CD14-positive monocyte (primary cell): ENCODE measurements at places on chromosomes 2 and 18.

DNA sequence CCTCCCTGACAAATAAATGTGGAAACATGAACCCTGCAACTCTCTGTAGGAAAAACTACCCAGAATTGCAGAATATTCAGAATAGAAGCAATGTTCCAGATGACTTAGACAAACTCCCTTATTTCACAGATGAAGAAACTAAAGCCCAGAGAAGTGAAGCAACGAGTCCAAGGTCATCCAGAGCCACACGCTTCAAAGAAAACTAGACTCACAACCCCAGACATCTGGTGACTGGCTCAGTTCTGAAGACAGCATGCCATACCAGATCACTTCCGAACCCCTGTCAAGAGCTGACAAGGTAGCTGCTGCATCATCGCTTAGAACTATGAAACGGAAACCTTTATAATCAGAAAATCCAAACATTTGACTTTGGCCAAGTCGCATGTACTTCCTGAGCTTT, 101.3 kb downstream of the PID1 start:
- no peak for DNase-seq

GRCh38 chr2:106159866-106160785, 34.0 kb downstream of the UXS1 start:
- DNase-seq: peak; percentile 14

GRCh38 chr2:64434039-64434657, 19.8 kb upstream of the LGALSL start:
- DNase-seq: no peak

- no peak for DNase-seq
Measured at GRCh38 chr2:8548619-8549150, 133.2 kb upstream of the ID2 start.

GRCh38 chr2:26769089-26769761, 5.1 kb downstream of the SLC35F6 start:
- peak; percentile 97 for DNase-seq

- DNase-seq: no peak
Measured at GRCh38 chr18:48000701-48001100, 70.2 kb upstream of the SMAD2 start.

DNA sequence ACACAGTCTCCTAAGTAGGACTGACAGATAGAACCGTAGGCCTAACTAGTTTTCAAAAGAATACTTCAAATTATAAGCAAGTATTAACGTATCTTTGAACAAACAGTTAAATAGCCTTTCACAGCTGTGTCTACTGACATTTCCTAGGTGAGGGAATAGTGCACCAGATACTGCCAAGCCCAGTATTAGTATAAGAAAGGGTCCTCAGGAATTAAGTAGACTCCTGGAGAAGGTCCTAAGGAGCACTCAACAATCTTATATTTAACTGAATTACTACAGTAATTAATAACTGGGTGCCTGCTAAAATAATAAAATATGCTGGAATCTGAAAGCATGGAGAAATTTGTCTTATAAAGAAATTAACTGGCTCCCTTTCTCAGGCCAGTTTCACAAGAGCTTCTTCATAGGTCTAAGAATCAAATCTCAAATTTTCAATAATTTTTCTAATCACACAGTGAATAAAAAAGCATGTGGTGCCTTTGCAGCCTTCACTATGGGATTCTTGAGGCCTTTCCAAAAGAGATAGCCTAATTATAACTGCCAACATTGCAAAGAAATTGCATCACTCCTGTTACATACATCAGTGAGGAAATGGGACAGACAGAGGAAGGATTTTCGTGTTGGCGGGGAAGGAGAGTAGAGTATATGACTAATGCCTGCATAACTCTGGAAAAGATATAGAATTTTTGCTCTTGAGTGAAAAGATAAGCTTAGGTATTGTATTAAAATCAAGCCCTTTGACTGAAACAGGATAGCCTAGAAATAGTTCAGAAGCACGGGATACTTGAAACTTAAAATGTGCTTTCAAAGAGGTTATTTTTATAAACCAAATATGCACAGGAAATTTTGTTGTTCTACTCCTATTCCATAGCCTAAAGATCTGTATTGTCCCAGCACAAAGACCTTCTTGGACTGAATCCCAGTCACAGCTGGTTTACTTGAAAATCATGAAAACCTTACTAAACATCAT, 228.6 kb upstream of the STK17B start:
- no peak for DNase-seq
